ENCODE measurements at places on chromosomes 11 and 22. TPM values are rescaled to one million over a fixed set of nuclear protein-coding genes. Genes with fewer than 3 reads are reported as not detected.

The RFPL3 gene
- total RNA-seq, result not detected

The ZBTB16 gene
- total RNA-seq, result 114 TPM

DNA sequence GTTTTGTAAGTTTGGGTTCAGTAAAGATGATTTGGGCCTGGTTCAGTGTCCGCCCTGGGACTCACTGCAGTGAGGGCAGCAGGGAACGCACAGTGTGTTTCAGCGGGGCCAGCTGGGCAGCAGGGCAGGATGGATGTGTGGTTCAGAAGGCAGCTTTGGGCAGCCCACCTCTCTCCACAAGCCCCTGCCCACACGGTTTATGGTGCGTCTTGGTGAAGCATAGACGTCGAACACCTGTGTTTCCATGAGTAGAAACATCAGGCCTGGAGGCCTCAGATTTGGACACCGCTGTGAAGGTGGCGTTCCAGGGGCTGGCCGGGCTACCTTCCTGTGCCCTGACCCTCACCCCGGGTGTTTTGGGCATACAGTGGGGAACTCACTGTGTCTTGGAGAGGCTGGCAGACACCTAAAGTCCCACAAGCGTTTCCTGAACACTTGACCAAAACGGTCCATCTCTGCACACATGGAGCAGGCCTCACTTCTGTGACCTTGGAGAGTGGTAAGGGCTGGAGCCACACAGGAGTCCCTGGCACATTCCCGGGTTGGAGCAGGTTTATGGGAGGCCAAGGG lies 59.0 kb downstream of the ST14 start:
- DNase-seq, result no peak

DNA sequence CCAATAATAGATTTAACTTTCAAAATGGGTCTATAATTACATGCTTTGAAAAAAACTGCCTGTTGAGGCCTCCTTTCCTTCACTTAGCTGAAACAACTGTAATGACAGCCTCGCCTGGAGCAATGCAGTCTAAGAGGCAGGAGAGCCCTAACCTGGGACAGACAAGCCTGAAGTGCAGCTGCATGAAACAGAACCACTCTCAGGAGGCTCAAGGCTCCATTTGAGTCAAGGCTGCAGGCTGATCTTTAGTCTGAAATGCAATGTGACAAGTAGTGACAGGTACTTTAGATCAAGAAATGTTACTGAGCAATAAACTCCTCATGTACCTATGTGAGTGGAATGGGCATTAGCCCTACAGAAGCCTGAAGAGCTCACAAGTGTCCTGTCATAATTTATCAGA lies 414.0 kb upstream of the LUZP2 start:
- no peak for DNase-seq

GRCh38 chr22:39395936-39396796 lies 3.4 kb upstream of the TAB1 start:
- DNase-seq, result no peak

All from ovary (tissue), 10 donors.